ENCODE measurements at places on chromosomes 6 and 20.

- DNase-seq: no peak
Measured at GRCh38 chr20:14830466-14830865, 493.1 kb upstream of the FLRT3 start.

DNA sequence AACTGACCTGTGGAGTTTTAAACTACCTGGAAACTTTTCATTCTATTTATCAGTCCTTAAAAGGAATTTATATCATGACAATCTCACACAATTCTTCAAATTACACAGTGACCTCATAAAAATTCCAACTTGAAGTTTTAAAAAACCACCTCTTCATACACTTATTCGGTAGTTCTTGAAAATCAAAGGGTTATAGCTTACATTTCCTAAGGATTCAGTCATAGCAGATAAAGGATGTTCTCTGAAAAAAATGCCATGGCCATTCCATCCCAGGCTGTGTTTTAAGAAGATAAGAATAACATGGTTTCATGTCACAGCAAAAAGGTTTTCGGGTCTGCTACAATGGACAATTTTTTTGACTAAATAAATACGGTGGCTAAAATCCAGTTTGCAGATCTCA is 41.2 kb downstream of the GOPC start:
- DNase-seq: no peak

DNA sequence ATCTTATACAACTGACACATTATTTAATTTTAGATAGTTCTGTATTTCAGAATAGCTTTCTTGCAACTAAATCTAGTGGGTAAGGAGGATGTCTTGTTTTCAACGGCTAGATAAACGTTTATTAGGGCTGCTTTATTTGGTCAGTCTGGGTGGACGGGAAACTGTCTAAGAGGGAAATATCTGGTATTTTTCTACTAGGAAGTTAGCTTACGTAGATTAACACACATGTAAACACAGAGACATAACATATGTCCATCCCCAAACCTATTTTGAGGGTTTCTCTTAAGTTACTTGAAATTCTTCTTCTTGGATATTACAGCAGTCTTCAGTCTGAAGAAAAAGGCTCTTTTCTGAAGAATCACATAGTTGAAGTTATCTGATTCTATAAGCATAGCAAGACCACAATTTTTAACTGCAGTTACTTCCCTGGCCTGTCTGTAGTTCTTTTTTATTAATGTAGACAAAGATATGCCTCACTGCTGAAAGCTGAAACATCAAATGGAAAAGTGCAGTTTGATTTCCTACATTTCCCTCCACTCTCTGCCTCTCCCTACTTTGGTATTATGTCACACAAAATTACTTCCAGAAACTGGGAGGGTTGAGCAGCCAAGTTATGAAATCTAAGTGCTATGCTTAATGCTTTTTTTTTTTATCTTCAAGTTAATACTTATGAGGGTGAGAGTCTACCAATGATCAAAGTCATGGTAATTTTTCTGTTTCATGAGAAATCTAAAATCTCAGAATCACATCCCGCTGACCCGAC is 37.4 kb downstream of the PLAGL1 start:
- peak; percentile 27 for DNase-seq

DNA sequence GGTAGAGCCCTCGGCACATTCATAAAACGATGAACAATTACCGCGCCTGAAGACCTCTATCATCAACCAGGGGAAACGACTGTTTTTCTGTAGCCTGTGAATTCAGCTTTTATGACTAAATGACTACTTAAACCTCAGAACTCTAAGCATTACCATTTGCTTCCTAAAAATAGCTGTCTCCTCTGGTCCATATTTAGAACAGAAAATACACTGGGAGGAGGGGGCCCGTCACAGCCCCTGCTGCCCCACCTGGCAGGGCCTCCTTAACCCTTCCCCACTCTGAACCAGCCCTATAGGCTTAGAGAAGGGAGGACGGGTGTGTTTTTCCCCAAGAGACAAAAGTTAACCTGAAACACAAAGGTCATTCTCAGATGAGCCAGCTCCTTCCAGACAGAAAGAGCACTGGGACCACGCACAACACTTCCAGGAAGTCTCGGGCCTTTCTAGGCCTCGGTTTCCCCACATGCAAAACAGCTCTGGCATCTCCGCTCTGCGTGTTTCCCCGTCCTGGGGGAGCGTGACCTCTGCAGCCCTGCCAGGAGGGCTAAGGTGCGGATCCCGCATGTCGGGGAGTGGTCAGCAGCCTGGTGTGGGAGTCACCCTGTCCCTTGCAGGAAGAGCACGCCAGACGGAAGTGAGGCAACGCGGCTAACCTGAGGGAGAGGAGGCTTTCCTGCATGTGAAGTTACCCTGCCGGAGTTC is 193.9 kb downstream of the DLL1 start:
- no peak for DNase-seq

GRCh38 chr20:920311-920710 is 4.2 kb upstream of the ANGPT4 start:
- peak; percentile 3 for DNase-seq

DNA sequence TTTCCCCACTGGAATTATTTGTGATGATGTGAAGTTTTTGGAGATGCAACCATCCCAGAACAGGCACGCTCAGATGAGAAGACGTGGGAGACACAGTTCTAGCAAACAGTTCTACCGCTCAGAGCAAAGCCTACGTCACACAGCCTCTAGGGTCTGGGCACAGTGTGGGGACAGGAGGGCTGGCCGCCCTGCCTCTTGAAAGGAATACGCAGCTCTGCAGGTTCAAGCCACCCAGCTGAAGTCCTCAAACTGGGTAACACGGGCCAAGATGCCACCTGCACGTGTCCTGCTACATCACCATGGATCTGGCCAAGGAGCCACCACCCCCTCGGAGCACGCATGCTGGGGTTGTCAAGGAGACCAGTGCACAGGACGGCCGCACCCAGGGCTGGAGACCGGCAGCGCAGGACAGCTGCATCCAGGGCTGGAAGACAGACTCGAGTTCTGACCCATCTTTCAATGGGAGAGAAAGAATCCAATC is 75.0 kb downstream of the NOL4L start:
- no peak for DNase-seq

DNA sequence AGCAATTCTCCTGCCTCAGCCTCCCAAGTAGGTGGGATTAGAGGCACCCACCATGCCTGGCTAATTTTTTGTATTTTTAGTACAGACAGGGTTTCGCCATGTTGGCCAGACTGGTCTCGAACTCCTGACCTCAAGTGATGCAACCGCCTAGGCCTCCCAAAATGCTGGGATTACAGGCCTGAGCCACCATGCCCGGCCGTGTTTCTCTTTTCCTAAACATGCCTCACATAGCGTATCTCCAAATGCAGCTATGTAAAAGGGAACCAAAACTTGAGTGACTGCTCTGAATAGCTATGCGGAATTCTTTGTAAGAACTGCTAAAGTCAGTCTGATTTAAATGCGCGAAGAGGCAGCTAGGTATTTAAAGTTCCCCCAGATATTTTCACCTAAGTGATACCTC is 20.5 kb downstream of the BPIFA2 start:
- DNase-seq: no peak

DNA sequence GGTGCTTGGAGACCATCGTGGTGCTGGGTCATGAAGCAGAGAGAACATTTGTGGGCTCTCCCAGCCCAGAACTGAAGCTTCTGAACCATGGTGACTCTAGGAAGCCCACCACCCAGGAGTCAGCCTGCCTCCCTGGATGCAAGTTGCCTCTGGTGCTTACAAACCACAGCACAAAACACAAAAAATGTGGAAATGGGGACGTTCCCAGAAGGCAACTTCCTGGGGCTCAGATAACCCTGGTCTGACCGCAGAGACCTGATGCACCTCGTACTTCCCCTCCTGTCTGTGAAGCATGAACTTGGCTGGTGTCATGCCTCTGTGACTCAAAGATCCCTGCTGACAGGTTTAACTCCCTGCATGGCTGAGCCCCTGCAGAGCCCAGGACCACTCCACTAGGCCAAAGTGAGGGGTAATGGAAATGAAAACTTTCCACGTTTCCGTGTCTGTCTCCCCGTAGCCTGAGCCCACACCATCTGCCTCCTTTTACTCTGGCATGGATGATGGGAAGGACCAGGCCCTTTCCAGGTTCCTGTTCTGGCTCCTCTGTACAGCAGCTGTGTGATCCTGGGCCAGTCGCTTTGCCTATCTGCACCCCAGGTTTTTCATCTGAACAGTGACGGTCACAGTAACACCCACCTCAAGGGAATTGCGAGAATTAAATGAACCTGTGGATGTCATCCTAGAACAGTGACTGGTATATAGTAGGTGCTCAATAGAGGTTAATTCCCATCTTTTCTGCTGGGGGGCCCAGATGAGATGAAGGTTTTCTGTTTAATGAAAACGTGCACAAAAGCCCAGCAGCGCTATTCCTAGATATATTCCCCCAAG is 57.7 kb downstream of the PPP1R16B start:
- DNase-seq: no peak

- peak; percentile 58 for DNase-seq
Measured at GRCh38 chr20:11452326-11452725, 465.4 kb upstream of the BTBD3 start.

GRCh38 chr6:36128793-36129192 is 1.5 kb upstream of the MAPK13 start:
- no peak for DNase-seq

- peak; percentile 72 for DNase-seq
Measured at GRCh38 chr6:111938710-111939109, 65.5 kb upstream of the FYN start.

DNA sequence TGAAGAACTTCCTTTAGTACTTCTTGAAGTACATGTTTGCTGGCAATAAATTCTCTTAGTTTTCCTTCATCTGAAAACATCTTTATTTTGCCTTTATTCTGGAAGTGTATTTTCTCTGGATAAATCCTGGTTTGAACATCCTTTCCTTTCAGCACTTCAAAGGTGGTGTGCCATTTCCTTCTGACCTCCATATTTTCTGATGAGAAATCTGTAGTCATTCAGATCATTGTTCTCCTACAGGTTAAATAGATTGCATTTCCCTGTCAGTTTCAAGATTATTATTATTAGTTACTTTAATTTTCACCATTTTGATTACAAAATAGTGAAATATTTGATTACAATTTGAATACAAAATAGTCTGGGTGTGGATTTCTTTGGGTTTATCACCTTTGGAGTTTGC is 134.5 kb downstream of the CDH26 start:
- no peak for DNase-seq

DNA sequence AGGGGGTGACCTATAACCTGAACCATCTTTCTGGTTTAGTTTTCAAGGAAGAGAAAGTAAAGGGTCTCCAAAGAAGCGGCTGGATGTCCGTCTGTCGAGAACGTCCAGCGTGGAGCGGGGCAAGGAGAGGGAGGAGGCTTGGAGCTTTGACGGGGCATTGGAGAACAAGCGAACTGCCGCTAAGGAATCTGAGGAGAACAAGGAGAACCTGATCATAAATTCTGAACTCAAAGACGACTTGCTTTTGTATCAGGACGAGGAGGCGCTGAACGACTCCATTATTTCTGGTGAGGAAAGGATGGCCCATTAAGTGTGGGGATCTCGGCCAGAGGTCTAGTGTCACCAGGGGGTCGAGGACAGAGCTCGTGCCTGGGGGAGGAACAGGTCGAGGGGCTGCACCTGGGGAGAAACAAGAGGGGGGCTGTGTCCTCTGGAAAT is 159.2 kb downstream of the SYCP2 start:
- DNase-seq: no peak

- DNase-seq: no peak
Measured at GRCh38 chr6:10175362-10175761, 239.5 kb downstream of the TFAP2A start.

DNA sequence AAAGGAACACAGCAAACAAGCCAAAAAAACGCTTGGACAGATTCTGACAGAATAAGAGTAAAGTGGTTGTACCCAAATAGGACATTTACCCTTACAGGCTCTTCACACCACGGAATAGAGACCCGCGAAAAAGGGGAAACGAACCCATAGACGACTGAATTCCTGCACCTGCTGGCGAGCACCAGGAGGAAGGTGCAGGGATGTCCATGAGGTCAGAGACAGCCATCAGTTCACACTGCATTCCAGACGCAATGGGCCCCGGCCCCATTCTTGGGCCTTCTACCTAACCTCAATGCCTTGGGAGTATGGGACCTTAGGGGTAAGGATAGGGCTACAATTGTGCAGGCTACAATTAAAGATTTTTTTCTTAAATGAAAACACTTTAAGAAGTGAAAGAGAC is 5.2 kb upstream of the DIDO1 start:
- no peak for DNase-seq

- no peak for DNase-seq
Measured at GRCh38 chr20:50389808-50390684, 120.1 kb upstream of the PTPN1 start.

GRCh38 chr6:32796848-32797776 is 19.7 kb downstream of the HLA-DOB start:
- DNase-seq: peak; percentile 68

GRCh38 chr6:78231002-78231401 is 578.2 kb downstream of the MEI4 start:
- DNase-seq: no peak

- DNase-seq: peak; percentile 35
Measured at GRCh38 chr6:30463651-30464618, 25.4 kb upstream of the HLA-E start.

GRCh38 chr6:75657327-75657726 is 55.6 kb downstream of the SENP6 start:
- no peak for DNase-seq

DNA sequence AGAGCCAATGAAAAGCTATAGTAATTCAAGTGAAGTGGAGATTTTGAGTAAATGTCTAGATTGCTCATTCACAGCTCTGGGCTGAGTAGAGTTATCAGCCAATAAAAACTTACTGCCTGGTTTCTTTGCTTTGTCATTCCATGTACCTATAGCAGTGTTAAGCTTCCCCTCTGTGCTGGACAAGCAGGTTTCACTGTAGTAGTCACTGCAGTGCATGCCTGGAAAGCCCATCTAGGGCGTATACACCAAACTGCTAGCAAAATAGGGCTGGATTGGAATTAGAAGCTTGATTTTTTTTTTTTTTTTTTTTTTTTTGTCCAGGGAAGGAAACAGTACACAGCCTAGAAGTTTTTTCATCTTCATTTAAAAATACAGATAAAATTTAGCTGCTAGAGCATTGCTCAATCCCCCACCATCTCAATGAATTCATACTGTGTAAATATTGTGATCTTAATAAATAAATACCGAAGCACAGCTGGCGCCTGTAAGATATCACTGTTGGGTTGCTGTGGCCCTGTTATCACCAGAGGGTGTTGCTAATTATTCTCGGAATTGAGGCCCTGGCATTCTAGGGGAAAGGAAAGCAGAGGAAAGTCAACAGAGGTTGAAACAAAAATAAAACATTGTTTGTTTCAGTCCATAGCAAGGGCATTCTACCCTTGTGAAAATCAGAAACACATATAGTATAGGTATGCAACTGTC is 968.5 kb upstream of the GJE1 start:
- peak; percentile 23 for DNase-seq

GRCh38 chr20:50969435-50969834 is 10.8 kb downstream of the MOCS3 start:
- no peak for DNase-seq

DNA sequence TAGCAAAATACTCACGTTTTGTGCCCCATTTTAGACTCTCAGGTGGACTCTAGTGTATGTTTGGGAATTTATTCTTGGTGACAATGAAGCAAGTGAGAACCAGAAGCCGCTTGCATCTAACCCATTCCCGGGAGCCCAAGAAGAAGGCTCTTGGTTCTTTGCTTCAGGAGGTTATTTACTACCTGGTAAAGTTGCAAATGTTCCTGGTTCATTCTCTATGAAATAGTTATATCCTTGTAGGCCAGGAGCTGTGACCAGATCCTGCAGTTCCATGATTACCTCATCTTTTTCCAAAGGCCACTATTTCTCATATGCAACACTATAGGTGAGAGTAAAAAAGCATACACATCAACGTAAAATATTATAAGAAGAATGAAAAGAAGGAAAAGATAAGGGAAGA is 60.9 kb upstream of the FABP7 start:
- no peak for DNase-seq

- DNase-seq: no peak
Measured at GRCh38 chr20:24543741-24544140, 74.3 kb downstream of the SYNDIG1 start.

GRCh38 chr6:56715741-56716140 is 73.1 kb upstream of the DST start:
- DNase-seq: no peak

Measured in amniotic epithelial cell (primary cell).